ENCODE measurements at places on chromosomes 6 and 20.

- DNase-seq: no peak
Measured at GRCh38 chr20:48686238-48687116, 141.3 kb downstream of the PREX1 start.

- no peak for DNase-seq
Measured at GRCh38 chr6:148739822-148740128, 7.1 kb upstream of the UST start.

DNA sequence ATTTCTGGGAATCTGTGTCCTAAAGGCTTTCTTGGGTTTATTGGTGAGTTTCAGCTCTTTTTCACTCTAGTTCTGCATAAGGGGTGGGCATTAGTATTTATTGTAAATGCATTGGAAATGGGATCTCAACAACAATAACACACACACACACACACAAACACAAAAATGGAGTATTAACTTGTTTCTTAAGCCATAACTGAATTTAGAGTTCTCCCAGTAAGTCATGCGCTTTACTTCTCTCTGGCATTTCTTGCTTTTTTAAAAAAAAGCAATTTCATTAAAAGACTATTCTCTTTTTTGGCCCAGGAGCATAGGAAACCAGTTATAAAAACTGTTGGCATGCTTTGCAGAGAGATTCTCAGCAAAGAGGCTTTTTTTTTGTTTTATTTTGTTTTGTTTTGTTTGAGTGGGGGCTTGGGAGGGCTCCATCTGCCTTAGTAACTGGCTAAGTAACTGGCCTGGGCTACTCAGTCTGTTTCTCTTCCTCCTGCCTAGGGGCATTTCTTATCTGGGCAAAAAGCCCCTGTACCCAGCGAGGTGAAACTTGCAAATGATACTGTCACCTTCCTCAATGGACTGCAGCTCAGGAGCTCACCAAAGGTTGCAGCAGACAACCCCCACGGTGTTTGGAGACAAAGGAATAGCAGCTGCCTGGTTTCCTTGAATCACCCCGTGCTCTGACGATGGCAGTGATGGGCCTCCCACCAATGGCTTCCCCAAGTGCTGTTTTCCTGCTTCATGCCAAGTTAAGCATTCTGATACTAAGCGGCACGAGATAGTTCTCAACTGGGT lies 128.5 kb downstream of the BCAS1 start:
- no peak for DNase-seq

GRCh38 chr6:157667211-157668008 lies 155.6 kb upstream of the SNX9 start:
- peak; percentile 72 for DNase-seq

DNA sequence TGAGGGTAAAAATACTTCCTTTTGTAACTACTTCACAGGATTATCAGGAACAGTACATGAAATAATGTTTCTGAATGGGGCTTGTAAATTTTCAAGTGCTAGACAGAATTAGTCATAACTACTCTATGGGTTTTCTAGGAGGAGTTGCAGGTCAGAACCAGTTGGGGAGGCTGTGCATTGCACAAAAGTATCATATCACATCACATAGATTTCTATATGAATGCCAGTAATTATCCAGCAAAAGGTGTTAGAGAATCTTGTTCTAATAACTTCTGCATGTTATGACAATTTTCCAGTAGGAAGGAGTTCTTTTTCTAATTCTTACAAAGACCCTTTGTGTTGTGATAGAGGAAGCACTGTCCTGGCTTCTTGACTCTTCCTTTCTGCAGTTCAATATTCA lies 551.6 kb downstream of the COL12A1 start:
- DNase-seq: no peak

DNA sequence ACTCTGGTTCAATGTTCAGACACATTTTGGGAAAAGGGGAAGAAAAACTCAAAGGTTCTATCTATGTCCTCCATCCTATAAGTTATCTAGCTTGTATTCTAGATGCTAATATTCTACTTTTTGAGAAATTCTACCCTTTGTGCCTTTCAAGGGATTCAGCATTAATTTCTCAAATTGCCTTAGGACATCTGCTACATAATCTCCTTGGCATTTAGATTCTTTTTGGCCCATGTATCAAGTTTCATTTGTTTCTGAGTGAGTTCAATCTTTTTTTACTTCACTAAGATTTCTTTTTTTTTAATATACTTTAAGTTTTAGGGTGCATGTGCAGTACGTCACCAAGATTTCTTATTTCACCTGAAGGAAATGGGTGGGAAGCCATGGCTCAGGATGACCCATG lies 232.7 kb upstream of the TENT5A start:
- DNase-seq: no peak

DNA sequence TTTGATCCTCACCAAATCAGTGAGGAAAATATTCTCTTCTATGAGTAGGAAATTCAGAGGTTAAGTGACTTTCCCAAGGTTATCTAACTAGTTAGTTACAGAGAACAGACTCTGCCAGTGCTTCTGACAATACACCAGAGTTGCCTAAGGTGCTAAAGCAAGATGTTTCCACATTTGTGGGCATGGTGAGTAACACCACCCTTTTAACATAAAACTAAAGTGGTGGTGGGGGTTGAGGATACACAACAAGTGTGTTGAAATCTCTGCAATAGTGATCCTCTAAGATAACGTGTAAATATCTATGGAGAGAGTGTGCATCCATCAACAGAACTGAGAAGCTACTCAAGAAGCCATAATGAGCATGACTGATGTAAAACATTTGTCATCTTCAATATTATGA lies 11.7 kb downstream of the VNN2 start:
- DNase-seq: no peak

GRCh38 chr20:36717657-36718056 lies 28.2 kb downstream of the NDRG3 start:
- DNase-seq: peak; percentile 67

DNA sequence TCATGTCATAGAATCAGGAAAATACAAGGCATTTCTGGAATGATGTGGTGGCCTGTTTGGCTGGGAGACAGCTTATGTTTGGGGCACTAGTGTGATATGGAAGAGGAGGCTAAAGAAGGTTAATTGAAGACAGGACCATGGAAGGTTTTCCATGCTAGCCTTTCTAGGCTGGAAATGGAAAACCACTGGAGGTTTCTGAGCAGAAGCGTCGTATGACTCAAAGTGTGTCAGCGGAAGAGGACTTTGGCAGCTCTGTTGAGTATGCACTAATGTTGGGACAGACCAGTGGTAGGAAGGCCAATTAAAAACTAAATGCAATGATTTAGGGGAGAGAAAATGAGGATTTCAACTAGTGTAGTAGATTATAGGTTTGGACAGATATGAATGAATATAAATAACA lies 413.1 kb downstream of the PLCB1 start:
- DNase-seq: no peak

- no peak for DNase-seq
Measured at GRCh38 chr6:138420356-138420755, 16.3 kb downstream of the HEBP2 start.

GRCh38 chr20:58003525-58003924 lies 224.9 kb downstream of the ANKRD60 start:
- DNase-seq: no peak

DNA sequence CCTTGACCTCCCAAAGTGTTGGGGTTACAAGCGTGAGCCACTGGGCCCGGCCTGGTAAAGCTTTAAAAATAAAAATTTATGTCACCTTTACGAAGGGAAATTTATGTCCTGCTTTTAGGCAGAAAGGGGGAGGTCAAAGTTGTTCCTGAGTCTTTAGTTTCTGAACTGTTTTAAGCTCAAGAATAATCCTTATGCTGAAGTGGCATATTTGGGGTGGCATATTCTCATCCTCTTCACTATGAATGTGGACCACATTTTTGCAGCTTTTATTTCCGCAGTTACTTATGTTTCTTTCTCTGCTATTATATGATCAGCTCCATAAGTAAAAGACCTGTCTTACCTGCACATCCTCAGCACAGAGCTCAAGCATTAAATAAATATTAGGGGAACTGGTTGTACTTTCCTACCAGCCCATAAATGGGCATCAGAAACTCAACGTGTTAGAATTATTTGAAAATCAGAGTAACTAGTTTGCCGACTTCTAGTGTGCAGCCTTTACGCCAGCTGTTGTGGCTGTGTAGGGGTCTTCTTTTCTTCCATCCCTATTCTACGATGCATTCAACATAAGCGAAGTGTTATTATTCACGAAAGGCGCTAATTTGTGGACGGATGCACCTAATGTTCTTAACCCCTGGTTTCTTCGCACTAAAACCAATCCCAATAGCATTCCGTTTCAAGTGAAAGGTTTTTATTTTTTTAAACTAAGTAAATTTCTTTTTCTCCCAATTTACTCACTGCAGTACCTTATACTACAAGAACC lies 867 bp upstream of the AKAP7 start:
- DNase-seq: no peak

- no peak for DNase-seq
Measured at GRCh38 chr6:20349225-20349624, 52.5 kb upstream of the E2F3 start.

GRCh38 chr20:23926944-23927872 lies 47.7 kb upstream of the CST5 start:
- no peak for DNase-seq

- DNase-seq: no peak
Measured at GRCh38 chr6:162019349-162019748, 708.2 kb downstream of the PRKN start.

DNA sequence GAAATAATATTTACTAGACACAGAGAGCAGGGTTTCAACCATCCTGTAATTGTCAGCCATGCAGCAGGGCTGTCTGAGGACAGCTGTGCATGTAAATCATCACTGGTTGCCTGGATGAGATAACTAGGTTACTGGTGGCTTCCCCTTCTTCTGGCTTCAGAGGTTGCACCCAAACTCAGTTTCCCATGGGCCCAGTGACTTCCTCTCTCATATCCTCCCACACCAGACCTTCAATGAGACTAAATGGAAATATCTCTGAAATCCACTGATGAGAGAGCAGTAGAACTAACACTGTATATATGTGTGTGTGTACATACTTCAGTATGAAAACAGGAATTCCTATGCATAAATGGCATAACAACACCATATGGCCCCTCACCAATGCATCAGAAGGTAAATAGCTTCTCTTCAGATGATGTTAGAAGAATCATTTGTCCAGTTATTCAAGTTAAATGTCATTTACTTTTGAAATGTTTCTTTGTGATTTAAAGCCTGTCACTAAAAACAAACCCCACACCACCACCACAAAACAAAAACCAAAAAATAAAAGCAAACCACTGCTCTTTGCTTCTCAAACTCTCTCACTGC lies 51.0 kb upstream of the IL20RA start:
- peak; percentile 44 for DNase-seq

DNA sequence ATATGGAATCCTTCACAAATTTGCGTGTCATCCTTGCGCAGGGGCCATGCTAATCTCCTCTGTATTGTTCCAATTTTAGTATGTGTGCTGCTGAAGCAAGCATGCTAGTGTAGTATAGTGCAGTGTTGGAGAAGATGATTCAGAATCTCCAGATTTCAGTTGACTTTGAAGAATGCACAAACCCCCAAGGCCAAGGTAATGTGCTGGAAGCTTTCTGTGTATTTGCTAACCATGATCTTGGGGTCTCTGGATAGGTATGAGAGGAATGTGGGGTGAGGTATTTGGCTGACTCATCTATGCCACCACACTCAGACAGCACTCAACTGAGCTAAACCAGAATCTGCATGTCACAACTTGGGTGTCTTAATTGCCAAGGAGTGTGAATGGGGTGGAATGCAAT lies 42.6 kb upstream of the DEK start:
- no peak for DNase-seq

- DNase-seq: no peak
Measured at GRCh38 chr6:45377043-45377553, 636 bp downstream of the SUPT3H start.

DNA sequence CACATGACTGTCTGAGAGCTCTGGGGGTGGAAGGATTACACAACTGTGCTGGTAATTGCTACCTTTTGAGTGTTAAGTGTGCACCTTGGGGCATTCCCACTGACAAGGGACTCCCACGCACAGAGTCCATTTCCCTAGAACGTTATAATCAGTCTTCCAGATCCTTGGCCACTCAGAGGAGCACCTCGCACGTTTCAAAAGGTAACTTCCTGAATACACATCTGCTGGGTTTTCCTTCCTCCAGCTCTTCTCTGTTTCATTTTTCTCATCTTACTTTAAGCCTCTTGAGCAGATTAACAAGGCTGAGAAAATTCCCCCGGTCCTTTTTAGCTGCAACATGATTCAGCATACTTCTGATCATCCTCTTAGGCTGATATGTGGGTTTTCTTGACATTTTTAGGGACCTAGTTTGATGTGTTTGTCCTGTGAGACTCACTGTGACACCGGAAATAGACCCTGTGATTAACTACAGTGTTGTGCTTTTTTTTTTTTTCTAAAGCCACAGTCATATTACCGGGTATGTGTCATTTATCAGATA lies 98.4 kb upstream of the DUSP22 start:
- DNase-seq: no peak

GRCh38 chr6:134400941-134401340 lies 83.0 kb upstream of the SGK1 start:
- DNase-seq: no peak

DNA sequence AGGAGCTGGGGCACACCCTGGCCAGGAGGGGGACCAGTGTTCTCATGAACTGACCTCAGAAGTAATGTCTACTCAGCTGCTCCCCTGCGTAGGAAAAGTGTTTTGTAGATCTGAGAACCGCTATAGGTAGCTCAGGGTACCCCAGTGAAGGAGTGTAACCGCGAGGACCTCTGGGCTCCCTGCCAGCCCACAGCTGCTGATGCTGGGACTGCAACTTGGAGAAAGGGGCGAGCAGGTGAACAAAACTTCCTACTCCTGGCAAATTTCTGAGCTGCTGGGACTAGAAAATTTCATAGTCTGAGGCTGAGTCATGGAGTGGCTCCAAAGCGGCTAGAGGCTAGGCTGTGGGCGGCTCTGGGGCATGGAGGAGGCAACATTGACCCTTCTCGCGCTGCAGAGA lies 51.9 kb downstream of the PYGB start:
- DNase-seq: no peak

DNA sequence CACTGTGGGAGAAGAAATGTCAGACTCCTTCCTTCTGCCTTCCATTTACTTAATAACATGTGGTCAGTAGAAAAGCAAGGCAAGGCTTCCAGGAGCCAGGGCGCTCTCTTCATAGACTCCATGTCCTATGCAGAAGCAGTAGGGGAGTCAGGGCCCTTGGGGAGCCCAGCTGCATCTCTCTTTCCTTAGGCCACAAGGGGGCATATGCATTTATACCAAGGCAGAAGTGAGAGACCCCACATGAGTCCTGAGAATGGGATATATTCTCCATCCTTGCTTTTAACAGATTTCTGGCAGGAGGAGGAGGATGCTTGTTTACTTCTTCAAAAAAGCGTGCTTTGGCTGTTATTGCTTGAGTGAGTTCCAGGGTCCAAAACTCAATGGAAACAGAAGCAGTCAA lies 198.5 kb downstream of the HIVEP2 start:
- DNase-seq: peak; percentile 60

- no peak for DNase-seq
Measured at GRCh38 chr6:100491952-100492670, 27.4 kb upstream of the SIM1 start.

Data from globus pallidus (tissue), 1 donor.